ENCODE measurements at places on chromosomes 3 and 15.

GRCh38 chr3:159788291-159788690, 200.3 kb upstream of the IL12A start:
- no peak for DNase-seq

DNA sequence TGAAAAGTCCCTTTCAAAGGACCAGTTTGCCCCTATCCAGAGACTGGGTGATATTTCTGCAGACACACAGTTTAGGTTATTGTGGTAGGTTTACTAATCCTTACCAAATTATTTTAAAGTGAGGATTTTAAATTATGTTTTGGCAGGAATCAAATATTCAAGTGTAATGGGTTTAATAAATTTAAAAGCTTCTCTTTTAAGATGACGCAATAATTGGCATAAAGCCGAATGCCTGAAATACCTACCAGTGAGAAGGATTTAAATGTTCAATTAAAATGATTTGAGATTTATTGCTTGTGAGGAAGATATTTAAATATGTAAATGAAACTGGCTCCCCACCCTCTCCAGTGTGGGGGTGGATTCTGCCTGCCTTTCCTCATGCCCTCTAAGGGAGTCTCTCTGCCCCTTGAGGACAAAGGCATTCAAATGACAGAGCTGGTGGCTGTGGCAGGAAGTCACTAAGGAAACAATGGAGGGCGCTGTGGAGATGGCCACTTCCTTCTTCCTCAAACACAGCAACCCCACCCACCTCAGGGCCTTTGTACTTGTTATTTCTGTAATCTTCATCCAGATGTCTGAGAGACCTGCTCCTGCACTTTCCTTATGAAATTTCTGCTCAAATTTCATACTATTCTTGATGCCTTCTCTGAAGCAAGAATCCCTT, 131.7 kb downstream of the TNIK start:
- DNase-seq, result peak; percentile 84

- no peak for DNase-seq
Observed at GRCh38 chr15:74398183-74398582, 30.7 kb upstream of the CYP11A1 start.

- peak; percentile 82 for DNase-seq
Observed at GRCh38 chr15:48285329-48286214, 45.7 kb upstream of the DUT start.
